ENCODE measurements at places on chromosomes 2 and 18. TPM values are rescaled to one million over a fixed set of nuclear protein-coding genes. Genes with fewer than 3 reads are reported as not detected.

The FAM210A gene
- 40.8 TPM for total RNA-seq

The IL36A gene
- not detected for total RNA-seq

The IDH1 gene
- total RNA-seq = 18.6 TPM

The TSN gene
- 22.4 TPM for total RNA-seq

The RPS27A gene
- 613 TPM for total RNA-seq

The DPP10 gene
- total RNA-seq = not detected

The COL3A1 gene
- 86.4 TPM for total RNA-seq

The SLC39A10 gene
- total RNA-seq = 12.3 TPM

The ZAP70 gene
- 1.4 TPM for total RNA-seq

The OR6B2 gene
- not detected for total RNA-seq

The LYPD6B gene
- not detected for total RNA-seq

The GPR35 gene
- total RNA-seq = 0.56 TPM

The CIB4 gene
- not detected for total RNA-seq
